Activated CD4-positive, alpha-beta T cell treated with anti-CD3 and anti-CD28 coated beads, Interleukin-2, amount 50 U/mL, for 4 hours (primary cell): ENCODE measurements at places on chromosomes 11 and 22.

DNA sequence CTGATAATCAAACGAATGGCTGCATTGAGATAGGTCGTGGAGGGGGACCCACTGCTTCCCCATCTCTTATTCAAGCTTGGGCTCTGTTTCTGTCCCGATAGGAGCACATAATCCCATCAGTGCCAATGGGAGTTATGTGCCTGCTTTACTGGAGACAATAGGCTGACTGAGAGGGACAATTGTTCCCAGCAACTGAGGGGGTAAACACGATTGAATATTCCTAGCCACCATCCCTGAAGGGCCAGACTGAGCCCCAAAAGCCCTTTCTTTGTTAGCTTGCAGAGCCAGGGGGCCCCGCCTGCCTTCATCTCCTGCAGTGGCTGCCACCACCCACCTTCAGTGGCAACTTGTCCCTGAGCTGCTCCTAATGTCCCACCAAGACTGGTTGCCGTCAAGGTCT, 172.8 kb upstream of the NAV2 start:
- no peak for DNase-seq

DNA sequence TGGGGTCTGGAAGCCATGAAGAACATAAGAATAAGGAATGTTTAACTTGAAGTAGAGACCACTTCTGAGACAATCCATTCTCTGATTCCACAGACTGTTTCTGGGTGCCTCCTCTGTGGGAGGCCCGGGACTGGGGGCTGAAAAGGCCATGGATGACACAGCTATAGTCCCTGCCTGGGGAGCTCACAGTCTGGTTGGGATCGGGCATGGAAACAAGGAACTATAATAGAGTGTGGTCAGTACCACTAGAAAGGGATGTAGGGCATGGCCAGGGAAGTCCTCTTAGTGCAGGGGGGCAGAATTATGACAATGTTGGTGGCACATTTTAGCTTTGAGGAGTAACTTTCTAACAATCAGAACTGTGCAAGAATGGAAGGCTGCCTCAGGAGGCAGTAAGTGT, 9.2 kb upstream of the KCNE3 start:
- no peak for DNase-seq

- DNase-seq, result peak; percentile 67
Observed at GRCh38 chr22:23182309-23183060, 2.2 kb downstream of the BCR start.

DNA sequence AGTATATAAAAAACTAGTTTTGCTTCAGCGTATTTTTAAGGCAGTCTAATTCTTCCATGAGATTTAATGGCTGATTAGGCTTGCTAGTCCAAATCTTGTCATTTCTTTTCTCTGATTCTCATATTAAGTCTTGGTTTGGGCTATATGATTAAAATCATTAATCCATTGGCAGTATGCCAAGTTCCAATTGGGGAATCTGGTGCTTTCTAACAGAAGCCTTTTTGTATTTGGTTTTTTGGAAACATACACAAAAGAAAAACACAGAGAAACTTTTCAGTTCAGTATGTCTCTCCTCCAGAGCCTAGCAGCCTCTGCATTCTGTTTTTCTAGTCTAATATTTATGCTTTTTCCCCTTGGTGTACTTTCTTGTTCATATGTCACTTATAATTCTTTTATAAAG, 37.9 kb downstream of the SWAP70 start:
- no peak for DNase-seq

DNA sequence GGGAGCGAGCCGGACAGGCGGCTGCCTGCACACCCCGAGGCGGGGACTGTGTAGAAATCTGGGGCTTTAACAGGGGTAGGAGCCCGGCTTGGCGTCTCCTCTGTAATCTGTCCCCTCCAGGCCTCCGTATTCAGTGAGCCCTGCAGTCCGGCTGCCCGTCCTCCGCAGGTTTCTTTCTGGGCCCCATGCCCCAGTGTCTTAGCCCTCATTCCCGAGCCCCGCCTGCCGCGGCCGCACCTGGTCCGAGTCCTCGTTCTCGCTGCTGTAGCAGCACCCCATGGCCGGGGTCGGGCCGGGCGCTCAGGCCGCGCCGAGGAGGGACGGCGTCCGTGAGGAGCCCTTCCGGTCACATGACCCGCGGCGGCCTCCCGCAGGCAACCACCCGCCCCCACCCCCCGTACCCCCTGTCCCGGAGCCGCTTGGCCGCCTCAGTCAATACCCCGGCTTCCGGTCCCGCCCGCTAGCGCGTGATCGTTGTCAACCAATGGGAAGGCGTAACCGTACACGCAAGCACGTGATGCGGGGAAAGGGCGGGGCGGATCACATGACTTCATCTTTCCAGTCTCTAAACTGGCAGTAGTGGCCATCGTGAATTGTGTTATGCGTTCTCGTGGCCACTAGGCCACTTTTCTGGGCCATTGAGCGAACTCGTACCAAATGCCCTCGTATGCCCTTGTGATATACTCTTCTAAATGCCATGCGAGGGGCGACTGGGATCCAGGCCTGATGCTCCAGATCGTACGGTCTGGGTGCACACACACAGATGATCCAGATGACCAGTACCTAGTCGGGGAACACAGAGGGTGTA, at the start of gene LAMTOR1:
Gene LAMTOR1 (minus strand): TSS at position 352 of the 808 bp plus-strand sequence. CDS start 73 bp downstream, at position 279.
- peak; percentile 97 for DNase-seq

DNA sequence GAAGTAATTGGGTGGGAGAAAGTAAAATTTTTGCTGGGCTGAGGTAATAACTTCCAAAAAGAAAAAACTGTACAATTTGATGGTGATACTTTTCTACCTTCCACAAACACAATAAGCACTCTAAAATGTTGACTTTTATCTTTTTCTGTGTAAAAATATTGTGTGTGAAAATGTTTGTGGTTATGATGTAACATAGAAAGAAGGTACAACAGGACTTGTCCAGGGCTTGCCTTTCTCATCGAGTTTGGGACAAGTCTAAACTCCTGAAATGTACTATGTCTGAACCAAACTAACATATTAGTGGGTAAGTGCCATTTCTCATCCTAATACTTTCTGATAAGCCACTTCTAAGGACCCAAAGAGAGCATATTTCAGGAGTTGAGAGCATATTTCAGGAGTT, 174.2 kb upstream of the PDGFD start:
- DNase-seq, result no peak

- DNase-seq, result no peak
Observed at GRCh38 chr22:23562186-23562585, 17.9 kb downstream of the IGLL1 start.
